ENCODE measurements at places on chromosomes 13 and 19.

DNA sequence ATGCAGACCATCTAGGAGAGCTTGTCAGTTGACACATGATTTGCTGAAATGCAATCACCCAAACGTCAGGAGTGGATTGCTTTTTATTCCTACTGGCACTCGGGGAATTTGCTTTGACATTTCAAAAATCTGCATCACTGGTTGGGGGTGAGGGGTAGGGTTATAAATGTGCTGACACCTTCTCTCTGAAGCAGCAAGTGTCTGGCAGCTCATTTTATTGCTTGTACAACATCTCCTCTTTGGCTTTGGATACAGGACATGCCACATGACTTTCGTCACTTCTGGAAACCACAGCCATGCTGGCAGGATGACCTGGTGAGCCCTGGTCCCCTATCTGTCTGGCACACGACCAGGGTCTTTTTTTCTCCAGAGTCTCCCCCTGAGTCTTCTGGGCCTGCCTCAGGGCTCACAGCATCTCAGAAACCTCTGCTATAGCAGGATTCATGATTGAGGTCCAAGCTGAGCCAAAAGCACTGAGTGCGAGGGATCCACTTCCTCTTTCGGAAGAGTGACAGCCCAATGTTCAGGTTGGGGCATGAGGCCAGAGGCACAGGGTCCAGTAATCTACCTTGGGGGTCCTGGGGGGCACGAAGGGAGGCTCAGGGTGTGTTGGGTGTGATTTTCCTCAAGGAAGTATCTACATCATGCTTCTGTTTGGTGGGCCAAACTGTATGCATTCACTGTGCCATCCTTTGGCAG is 60.1 kb downstream of the HSPH1 start:
- DNase-seq: no peak

DNA sequence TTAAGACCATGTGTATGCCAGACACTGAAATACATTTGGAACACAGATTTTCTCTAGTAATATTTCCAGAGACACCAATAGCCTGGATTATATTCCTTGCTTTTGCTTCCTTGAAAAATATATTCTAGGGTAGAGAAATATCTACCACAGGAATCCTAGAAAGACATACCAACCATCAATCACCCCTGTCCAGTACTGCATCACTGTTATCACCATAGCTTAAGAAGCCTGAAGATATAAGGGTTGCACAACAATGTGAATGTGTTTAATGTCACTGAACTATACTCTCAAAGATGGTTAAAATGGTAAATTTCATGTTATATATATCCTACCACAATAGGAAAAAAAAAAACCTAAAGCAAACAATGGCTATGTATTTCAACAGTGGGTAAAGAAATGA is 163.6 kb downstream of the DIAPH3 start:
- DNase-seq: no peak

DNA sequence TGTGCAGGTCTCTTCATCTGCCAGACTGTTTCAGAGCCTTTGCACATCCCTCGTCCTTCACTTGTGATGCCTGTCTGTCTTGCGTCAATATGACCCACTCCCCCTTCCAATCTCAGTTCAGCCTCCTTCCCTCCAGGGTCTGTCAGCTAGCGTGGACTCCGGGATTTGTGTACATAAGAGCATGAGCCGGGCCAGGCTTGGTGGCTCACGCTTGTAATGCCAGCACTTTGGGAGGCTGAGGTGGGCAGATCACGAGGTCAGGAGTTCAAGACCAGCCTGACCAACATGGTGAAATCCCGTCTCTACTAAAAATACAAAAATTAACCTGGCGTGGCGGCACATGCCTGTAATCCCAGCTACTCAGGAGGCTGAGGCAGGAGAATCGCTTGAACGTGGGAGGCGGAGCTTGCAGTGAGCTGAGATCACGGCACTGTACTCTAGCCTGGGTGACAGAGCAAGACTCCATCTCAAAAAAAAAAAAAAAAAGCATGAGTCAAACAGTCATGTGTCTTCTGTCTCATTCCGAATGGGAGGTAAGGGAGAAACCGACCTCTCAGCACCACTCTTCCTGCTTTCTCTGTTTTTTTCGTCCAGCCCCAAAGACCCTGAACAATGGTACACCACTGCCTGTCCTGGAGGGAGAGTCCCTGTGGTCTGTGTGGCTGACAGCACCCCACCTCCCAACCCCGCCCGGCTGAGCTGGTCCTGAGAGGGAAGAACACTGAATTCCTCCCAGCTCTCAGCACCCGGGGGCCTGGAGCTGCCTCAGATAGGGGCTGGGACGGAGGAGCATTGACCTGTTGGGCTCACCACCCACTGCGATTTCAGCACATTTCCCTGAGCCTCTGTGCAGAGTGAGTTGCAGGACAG is 2.4 kb upstream of the SIGLEC9 start:
- no peak for DNase-seq

GRCh38 chr19:8484331-8484894 is 18.0 kb downstream of the PRAM1 start:
- DNase-seq: no peak

- peak; percentile 33 for DNase-seq
Observed at GRCh38 chr19:32866061-32866460, 3.5 kb downstream of the SLC7A9 start.

DNA sequence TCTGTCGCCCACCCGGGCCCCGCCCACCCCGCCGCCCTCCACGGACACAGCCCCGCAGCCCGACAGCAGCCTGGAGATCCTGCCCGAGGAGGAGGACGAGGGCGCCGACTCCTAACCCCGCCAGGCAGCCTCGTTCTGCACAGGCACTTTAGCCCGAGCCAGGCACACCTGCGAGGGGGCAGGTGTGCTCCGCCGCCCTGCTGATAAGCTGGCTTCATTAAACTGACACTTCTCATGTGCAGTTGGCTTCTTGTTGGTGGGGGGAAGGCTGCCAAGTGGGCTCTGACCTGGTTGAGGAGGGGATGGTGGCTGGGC is 8.2 kb downstream of the IL4I1 start:
- no peak for DNase-seq

GRCh38 chr13:75226733-75227435 is 255.1 kb downstream of the TBC1D4 start:
- DNase-seq: no peak

- DNase-seq: no peak
Observed at GRCh38 chr13:38415233-38415632, 65.6 kb downstream of the UFM1 start.

GRCh38 chr13:36067746-36068381 is 63.3 kb downstream of the DCLK1 start:
- peak; percentile 16 for DNase-seq

DNA sequence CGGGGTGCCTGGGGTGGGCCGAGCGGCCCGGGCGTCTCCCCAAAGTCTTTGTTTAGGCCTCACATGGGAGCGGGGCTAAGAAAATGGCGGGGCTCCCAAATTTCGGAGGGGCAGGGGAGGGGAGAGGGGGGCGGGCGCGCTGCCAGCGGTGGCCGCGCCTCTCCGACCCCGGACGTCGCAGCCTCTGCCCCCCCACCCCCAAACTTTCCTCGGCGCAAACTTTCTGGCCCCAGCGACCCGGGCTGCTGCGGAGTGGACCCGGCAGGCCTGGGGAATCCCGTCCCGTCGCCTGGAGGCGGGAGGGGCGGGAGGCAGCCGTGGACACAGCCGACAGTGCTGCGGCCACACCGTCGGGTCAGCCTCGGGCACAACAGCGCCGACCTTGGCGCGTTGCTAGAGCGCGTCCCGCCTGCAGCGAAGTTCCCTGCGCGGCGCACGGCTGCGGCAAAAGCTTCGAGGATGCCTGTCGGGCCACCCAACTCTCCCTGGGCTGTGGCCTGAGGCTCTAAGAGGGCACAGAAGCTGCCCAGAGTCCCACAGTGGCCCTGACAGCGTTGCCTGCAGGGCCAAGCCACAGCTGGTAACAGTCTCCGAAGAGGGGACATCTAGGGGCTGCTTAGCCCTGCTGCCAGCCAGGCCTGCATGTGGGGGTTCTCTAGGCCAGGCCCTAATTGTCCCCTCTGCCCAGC is 1.3 kb downstream of the NFIX start:
- DNase-seq: peak; percentile 88

DNA sequence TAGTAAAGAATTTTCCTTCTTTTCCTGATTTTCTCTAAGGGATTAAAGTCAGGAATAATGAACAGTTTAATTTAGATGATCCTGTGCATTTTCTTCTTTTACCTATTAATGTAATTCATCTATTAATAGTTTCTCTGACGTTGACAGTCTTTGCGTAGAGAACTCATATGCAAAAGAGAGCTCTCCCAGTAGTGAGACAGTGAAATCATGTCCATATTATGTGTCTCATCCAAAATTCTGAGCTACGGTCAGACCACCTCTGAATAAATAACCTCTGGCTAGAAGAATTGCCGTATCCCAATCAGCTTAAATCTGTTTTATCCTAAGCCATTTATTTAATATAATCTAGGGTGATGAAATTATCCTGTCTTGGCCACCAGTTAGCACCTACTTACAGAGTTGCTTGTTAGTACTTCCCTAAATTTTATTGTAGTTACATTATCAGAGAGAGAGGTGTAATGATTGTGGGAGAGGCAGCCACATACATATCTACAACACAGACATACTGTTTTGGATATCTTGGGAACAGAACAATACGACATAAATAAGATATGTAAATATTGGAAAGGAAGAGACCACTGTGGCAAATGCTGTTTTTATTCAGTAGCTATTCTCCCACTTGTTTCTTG is 30.7 kb downstream of the PDS5B start:
- DNase-seq: no peak

DNA sequence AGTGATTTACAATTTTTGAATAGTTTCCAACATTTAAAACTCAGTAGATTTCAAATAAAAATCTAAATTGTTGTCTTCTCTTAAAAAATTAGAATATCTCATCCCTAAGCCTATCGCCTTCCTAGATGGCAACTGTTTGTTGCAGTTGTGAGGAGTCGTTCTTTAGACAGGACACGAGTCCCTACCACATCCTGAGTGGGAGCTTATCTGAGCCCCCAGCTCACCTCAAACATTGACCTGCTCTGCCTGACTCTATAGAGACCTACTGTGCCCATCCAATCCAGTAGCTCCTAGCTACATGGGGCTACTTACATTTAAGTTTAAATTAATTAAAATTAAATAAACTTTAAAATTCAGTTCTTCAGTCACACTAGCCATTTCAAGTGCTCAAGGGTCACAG is 434.7 kb downstream of the FOXO1 start:
- no peak for DNase-seq

GRCh38 chr19:30637926-30638325 is 265.7 kb downstream of the ZNF536 start:
- no peak for DNase-seq

DNA sequence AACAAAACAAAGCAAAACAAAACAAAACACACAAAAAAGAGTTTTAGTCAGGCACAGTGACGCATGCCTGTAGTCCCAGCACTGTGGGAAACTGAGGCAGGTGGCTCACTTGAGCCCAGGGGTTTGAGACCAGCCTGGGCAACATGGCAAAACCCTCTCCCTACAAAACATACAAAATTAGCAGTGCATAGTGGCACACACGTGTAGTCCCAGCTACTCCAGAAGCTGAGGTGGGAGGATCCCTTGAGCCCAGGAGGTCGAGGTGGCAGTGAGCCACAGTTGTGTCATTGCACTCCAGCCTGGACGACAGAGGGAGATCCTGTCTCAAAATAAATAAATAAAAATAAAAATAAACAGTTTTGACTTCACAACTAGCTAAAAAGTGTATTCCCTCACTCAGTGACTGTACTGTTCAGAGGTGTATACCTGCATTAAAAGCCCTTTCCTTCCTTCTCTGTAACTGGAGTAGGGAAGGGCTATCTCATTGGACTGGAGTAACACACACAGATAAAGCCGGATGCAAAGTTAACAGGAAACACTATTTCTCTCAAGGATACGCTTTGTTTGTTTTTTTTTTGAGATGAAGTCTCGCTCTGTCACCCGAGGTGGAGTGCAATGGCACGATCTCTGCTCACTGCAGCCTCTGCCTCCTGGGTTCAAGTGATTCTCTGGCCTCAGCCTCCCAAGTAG is 3.7 kb upstream of the BAX start:
- no peak for DNase-seq

- DNase-seq: peak; percentile 70
Observed at GRCh38 chr13:75357576-75358289, 124.2 kb downstream of the TBC1D4 start.

DNA sequence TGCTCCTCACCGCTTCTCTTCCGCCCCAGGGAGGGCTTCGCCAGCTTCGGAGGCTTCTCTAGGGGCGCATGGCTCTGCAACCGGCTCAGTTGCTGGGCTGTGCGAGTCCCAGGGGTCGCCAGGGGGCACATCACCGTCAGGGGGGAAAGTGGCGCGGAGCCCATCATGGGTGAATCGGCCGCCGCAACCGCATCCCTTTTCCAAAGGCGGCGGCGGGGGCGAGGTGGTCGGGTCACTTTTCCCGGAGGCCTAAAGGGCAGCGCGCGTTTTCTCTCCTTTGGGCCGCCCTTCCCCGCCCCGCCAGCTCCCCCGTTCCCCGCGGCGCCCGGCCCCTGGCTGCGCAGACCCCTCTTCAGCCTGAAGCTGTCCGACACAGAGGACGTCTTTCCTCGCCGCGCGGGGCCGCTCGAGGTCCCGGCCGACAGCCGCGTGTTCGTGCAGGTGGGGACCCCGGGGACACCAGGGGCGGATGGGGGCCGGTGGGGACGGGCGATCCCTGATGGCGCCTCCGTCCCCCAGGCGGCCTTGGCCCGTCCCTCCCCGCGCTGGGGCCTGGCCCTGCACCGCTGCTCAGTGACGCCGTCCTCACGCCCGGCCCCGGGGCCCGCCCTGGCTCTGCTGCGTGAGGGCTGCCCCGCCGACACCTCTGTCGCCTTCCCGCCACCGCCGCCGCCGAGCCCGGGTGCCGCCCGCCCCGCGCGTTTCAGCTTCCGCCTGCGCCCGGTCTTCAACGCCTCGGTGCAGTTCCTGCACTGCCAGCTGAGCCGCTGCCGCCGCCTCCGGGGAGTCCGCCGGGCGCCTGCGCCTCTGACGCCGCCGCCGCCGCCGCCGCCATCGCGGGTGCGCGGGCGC is 1.7 kb downstream of the TGFBR3L start:
- DNase-seq: peak; percentile 90

- peak; percentile 98 for DNase-seq
Observed at GRCh38 chr19:3821857-3822364, 35.7 kb upstream of the MATK start.

DNA sequence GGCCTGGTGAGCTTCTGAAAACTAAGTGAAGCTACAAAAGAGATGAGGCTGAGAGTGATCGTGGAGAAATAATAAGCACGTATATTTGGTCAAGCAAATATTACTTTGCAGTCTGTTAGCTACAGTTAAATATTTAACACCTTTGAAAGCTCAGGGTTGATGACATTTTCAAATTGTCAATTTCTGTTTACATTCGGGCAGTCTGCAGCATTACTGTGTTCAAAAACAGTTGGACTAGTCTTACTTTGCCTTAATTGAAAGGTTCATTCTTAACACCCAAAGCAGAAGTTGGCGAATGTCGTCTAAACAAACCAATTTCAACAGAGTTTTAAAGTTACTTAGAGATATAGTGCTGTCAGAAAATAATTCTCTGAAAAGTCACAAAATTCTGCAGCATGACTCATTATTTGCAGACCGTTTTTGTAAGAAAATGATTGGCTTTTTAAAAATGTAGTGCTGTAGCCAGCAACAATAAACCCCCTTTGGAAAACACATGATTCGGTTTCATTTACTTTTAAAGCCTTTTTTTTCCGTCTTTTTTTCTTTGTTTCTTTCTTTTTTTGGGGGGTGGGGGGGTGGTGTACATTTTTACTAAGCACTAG is 549.0 kb downstream of the GPC6 start:
- DNase-seq: no peak
